ENCODE measurements at places on chromosomes 5 and 9.
A peak's percentile ranks its signal among the peaks of the same experiment; 100 is the strongest.

GRCh38 chr9:92711146-92711545 is 41.2 kb upstream of the IPPK start:
- no peak for DNase-seq

- DNase-seq = peak; percentile 73
Observed at GRCh38 chr5:123125962-123126732, 37.1 kb downstream of the PRDM6 start.

DNA sequence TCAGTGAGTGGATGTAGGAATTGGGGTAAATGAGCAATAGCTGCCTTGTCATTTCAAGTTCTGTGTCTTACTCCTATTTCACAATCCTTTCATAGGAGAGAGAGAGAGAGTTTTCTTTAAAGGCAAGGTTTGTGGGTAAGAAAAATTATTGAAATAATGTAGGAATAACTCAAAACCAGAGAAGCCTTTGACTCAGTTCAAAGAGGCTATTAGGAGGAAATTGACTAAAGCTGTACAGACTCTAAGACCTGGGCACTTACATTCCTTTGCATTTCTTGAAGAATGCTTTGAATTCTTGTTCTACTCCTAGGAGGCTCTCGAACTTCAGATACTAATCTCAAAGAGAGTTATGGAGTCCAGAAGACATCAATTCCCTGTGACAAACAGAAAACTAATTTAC is 257.1 kb downstream of the FBXL7 start:
- peak; percentile 78 for DNase-seq

- DNase-seq = peak; percentile 59
Observed at GRCh38 chr5:78666041-78666444, 17.5 kb upstream of the LHFPL2 start.

GRCh38 chr9:114501796-114502682 is 3.2 kb downstream of the WHRN start:
- peak; percentile 64 for DNase-seq

DNA sequence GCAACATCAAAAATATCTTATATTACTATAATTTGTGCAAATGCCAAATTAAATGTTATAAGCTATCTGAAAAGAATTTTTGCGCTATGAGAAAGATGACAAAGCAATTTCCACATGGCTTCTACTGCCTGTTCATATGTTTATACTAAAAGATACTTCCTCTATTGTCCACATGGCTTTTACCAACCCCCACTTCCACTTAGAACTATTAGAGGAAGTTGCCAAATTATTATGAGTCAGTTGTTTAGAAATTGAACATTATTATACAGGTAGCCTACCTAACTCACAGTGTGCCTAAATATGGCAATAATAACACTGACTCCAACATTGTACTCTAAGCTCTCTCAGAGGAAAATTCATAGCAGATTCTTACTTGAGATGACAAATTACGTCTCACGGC is 37.6 kb upstream of the SLC27A6 start:
- no peak for DNase-seq

DNA sequence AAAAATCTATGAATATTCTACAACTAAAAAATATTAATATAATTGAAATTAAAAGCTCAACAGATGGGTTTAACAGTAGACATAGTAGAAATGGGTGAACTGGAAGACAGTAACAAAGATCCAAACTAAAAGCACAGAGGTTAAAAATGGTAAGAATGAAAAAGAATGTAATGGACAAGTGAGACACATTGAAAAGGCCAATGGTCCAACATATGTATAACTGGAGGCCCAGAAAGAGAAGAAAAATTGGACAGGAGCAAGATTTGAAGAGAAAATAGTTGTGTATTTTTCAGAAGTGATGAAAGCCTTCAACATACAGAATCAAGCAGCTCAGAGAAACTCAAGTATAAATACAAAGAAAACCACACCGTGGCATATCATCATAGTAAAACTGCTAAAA is 58.6 kb downstream of the PCDHGC5 start:
- peak; percentile 61 for DNase-seq

GRCh38 chr5:15566306-15566705 is 66.3 kb downstream of the FBXL7 start:
- no peak for DNase-seq

- peak; percentile 87 for DNase-seq
Observed at GRCh38 chr5:106311230-106311915, 1359.4 kb downstream of the EFNA5 start.

GRCh38 chr9:135186248-135187164 is 99.0 kb downstream of the OLFM1 start:
- no peak for DNase-seq

DNA sequence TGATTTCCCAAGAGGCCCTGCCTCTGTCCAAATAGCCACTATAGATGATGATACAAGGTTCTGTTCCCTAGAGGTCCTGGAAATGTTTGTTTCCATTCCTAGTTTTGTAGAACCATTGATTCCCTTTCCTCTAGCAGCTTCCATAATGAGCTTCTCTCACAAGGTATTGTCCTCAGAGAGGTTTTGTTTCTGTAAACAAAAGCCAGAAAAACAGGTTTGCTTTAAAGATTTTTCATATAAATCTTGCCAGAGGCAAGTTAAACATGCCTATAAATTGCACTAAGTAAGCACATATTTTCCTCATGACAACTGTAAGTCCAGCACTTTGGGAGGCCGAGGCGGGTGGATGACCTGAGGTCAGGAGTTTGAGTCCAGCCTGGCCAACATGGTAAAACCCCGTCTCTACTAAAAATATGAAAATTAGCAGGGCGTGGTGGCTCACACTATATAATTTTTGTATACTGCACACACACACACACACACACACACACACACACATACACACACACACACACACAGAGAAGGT is 1787.7 kb downstream of the EFNA5 start:
- no peak for DNase-seq

GRCh38 chr5:157976429-157976828 is 117.5 kb upstream of the CLINT1 start:
- DNase-seq = no peak

GRCh38 chr5:36934740-36935356 is 58.3 kb downstream of the NIPBL start:
- DNase-seq = peak; percentile 70

- no peak for DNase-seq
Observed at GRCh38 chr9:97561501-97561900, 60.0 kb downstream of the TMOD1 start.

DNA sequence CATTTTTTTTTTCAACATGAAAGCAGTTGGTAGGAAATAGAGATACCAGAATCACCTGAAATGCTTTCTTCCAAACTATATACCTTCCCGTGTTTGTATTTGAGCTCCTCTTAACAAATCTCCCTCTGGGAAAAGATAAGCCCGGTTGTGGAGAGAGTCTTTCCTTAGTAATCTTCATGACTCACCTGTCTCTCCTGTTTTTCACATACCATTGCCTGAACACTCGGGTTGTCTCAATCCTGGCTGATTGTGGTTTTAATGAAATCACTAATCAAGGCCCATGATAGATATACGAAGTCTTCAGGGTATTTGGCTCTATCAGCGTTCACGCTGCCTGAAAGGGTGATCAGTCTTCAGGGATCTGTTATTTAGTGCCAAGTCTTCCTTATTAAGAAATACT is 136.7 kb downstream of the MAN2A1 start:
- DNase-seq = peak; percentile 30

- peak; percentile 83 for DNase-seq
Observed at GRCh38 chr5:59799668-59800346, 93.7 kb downstream of the PDE4D start.

- DNase-seq = no peak
Observed at GRCh38 chr5:1834721-1835429, 33.7 kb downstream of the NDUFS6 start.

- DNase-seq = no peak
Observed at GRCh38 chr9:75588808-75589207, 301.7 kb upstream of the PCSK5 start.

DNA sequence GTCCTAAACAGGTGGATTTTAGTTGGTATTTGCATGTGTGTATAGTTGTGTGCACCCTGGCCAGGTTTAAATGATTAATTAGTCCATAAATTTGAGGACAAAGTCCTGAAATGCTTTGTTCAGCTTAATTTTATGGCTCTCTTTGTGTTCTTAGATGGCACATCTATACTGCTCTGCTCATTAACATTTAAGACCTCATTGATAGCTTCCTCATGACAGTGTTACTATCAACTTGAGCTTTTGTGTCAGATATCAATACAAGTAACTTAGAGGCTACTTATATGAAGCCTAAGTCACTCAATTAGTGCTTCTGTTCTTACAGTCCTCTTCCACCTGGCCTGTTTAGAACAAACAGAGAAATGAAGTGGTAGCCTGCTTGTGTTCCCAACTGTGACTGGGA is 240.9 kb downstream of the TRPM3 start:
- no peak for DNase-seq

GRCh38 chr5:78602400-78602799 is 46.2 kb downstream of the LHFPL2 start:
- DNase-seq = no peak

DNA sequence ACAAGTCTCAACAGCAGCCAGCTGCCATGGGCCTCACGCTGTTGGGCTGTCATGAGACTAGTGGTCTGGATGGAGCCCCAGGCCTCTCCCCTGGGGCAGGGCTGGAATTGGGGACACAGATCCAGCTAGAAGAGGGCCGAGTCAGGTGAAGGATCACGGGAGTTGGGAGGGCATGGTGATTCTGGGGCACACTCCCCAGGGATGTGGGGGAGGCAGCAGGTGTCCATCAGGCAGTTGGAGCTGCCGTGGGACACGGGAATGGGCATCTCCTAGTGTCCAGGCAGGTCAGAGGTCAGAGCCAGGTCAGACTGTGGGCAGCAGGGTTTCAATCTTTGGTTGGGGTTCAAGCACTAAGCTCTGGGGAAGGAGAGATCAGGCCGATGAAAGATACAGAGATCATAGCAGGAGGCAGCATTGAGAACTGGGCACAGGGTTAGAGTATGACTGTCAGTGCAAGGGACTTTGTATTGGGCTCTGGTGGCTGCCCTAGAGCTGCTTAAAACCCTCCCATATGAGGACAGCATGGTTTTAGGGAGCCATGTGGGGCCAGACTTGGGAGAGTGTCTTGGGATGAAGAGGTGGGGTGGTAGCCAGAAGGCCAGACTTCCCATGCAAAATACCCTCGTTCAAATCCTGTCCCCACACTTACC is 59.2 kb downstream of the ARHGEF37 start:
- no peak for DNase-seq

DNA sequence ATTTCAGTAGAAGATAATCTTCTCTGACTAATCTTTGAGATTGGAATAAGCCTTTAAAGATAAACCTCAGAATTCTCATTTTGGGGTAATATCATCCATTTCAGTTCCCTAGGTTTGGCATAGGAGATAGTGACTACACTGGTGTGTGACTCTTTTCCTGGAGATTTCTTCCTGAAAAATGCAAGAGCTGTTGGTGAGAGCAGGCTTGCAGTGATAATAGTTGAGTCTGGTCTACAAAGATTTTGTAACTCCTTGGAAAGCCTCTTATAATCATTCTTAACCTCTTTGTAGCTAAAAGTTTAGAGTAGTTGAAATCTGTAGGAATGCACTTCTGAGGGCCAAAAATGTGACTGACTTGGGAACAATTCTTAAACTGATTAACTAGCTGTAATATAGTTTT is 23.4 kb downstream of the RANBP17 start:
- DNase-seq = peak; percentile 14

DNA sequence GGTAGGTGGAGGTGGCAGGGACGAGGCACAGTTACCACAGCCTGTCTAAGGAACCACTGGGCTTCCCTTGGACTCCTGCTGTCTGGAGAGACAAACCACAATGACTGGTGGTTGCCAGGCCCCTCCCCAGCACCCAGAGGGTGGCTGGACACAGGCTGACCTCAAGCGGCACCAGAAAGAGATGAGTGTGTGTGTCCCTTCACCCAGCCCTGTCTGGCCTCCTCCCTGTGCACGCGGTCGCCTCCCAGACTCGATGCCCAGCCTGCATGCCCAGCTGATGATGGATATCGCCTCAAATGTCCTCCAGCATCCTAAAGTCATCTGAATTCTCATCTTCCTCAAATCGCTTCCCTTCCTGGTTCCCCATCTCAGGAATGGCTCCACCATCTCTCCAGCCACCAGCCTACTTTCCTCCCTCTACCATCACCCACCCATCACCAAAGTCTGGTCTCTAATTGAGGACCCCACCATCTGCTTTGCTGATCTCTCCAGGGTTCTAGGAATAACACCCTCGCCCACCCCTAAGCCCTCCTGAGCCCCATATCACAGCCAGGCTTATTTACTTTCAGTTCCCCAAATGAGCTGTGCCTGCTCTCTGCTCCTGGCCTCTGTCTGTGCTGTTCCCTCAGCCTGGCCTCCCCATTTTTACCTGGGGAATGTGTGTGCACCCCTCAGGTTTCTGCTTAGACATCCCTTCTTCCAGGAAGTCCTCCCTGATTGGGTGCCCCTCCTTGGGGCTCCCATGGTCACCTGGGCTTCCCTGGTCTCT is 52.5 kb upstream of the GGTA1 start:
- no peak for DNase-seq

- no peak for DNase-seq
Observed at GRCh38 chr5:159208514-159209437, 577 bp downstream of the RNF145 start.

DNA sequence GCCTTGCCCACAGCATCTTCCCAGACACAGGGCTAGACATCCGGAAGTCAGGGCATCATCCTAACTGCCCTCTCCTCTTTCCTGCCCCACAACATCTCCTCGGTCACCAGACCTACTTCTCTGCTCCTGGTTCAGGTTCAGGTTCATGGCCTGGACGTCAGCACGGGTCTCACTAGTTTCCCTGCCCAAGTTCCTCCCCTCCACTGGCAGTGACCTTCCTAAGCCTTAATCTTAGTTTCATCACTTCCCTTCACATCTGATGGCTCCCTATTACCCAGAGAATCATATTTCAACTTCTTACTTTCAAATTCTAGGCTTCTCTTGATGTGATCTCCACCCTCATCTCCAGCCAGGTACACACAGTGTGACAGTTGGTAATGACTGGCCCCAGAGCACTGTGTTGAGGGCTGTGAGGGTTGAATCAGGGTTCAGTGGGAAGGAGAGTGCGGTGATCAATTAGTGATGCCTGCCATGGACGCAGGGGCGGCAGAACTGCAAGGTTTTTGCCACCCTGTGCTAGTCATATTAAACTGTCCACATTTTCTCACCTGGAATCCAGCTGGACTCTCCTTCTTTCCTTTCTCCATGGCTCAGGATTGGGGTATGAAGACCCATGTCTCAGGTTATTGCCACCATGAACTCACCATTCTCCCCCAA is 34.3 kb upstream of the CRB2 start:
- DNase-seq = no peak

GRCh38 chr5:6177926-6178325 is 200.4 kb downstream of the MED10 start:
- DNase-seq = no peak

GRCh38 chr9:83242066-83242465 is 179.1 kb upstream of the RASEF start:
- DNase-seq = no peak

DNA sequence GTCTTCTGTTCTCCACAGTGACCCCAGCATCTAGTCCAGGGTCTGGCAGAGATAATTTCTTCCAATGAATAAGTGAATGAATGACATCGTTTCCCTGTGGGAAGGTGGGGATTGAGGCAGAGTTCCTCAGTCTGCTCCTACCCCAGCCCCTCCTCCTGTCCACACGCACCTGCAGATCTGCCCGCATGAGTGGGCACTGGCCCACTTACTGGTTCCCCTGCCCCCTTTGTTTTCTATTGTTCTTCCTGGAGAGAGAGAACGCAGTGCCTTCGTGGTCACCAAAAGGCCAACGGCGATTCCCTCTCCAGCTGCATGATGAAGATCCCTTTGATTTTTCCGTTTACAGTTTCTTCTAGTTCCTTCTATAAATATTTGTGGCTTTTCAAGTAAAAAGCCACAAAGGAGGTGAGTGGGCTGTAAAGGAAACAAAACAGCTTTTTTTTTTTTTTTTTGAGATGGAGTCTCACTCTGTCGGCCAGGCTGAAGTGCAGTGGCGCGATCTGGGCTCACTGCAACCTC is 5.8 kb upstream of the FPGS start:
- DNase-seq = peak; percentile 28
